ENCODE measurements at places on chromosomes 7 and 10. TPM values are rescaled to one million over a fixed set of nuclear protein-coding genes. Genes with fewer than 3 reads are reported as not detected.

GRCh38 chr10:37774351-37774750, 83.1 kb downstream of the ZNF248 start:
- DNase-seq = no peak

DNA sequence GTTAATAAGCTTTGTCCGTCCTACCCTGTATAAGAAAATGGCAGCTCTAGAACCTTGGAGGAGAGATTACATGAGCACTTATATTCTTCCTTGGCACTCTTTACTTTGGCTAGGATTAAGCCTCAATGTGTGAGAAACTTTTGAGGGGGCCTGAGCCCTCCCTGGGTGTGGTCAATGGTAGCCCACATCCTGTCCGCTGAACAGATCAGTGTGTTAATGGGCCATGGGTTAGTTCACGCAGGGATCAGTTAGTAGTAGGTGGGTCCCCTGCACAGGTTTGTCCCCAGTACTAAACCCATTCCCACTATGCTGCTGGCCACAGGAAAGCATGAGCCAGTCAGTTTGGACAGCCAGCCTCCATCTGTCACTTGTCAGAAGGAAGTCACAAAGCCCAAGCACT, 20.2 kb upstream of the IKZF1 start:
- no peak for DNase-seq

SFTPA2 gene
- not detected for total RNA-seq

GRCh38 chr10:30348378-30348776, 701 bp downstream of the MTPAP start:
- no peak for DNase-seq

GIMAP2 gene
- total RNA-seq = 47.8 TPM

MALRD1 gene
- total RNA-seq = not detected

DNA sequence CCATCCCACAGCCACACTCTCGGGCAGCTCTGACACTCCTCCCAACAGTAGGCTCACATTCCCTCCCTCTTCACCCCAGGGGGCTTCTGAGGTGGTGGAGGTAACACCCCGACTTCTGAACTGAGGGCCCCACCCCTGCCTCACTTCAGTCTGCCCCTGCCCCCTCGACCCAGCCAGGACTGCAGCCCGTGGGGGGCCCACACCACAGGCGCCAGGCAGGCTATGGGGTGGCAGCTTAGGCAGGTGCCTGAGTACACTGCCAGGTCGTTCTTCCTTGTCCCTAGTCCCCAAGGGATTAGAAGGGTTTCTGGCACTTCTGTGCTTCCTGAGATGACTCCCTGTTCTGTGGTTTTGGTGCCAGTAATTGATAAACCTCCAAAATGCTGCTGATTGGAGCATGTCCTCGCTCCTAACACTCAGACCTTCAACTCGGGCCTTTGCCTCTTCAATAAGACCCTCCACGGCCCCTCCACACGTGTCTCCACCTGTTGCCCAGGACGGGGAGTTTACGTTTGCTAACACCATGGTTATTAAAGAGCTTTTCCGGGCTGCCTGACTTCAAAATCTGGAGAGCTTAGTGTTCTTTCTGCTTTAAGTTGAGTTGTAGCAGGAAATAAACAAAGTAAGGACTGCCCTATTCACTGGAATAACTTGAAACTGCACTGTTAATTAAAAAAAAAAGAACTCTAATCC, 23.8 kb upstream of the LARP4B start:
- no peak for DNase-seq

NKX1-2 gene
- not detected for total RNA-seq

DNA sequence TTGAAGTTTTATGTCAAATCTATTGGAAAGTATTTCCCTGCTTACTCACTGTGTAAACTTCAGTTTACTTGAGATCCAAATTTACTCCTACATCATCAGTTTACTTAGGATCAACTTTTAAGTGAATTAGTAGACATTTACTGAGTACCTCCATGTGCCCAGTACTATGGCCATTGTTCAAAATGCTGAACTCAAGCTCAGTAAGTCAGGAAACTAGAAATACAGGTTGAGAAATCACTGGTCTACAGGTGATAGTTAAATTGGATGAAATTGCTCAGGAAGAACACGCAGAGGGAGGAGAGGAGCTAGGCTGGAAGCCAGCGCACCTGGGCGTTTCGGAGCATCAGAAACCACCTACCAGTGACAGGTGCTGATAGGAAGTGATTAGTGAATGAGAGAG, 25.5 kb upstream of the EBLN1 start:
- DNase-seq = no peak

GRCh38 chr10:121481180-121481579, 117.1 kb downstream of the FGFR2 start:
- DNase-seq = no peak

GRCh38 chr7:40300146-40300670, 165.4 kb downstream of the SUGCT start:
- DNase-seq = no peak

DNA sequence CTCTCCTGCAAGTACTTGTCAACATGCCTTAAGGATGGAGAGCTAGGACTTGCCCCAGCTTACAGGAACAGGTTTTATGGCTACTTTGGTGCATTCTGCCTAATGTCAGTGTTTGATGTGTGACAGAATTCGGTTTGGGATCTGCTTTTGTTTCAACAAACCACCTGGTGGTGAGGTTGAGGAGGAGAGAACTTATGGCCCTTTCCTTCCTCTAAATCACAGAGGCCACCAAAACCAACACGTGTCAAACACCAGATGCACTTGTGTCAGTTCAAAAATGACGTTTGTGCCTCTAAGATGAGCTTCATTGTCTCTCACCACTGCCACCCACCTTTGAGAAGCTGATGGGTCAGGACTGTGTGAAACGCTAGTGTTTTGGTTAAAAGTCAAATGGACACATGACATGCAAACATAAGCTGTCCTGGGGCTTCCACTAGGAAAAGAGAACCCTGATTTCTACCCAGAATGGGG, 83.9 kb downstream of the OSBPL3 start:
- no peak for DNase-seq

ANXA11 gene
- total RNA-seq = 207 TPM

- DNase-seq = no peak
Measured at GRCh38 chr7:112238852-112239610, 32.5 kb downstream of the ZNF277 start.

DNA sequence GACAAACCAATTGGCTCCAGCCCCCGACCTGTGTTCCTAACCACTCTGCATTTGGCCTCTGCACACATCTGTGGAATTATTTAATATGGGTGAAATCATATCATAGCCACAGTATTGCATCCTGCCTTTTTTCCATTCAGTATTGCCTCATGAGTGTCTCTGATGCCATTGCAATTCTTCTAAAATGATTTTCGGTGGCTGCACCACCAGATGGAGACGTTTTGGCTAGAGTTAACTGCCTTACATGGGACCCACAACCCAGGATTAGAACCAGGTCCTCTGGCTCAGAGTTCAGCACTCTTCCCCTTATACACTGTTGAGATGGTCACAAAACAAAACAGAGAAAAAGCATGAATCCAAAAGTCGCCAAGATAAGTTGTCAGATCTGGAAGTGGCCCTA, 180.8 kb downstream of the EMX2 start:
- no peak for DNase-seq

MYH16 gene
- total RNA-seq = not detected

ITPRID1 gene
- total RNA-seq = not detected

FAM237B gene
- not detected for total RNA-seq

DNA sequence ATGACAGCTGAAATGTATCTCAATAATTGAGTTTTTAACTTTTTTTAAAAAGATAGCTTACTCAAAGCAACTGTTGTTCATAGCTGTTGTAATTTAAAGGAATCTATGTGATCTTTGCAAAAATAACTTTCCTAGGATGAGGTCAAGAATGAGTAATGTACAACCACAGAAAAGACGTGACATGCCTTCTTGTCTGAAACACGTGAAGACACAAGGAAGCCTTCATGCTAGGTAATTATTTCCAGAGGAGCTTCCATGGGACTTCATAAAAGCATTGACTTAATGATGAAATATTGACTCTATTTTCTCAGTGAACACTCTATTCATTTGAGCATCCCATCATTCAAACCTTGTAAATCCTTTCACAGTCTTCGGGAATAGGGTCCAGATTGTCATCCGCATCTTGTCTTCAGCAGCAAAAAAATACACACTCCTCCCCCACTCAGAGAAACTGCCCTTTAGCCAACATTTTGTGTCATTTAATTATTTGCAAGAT, 528.0 kb downstream of the NRG3 start:
- DNase-seq = no peak
